ENCODE measurements at places on chromosomes 12 and 14.

DNA sequence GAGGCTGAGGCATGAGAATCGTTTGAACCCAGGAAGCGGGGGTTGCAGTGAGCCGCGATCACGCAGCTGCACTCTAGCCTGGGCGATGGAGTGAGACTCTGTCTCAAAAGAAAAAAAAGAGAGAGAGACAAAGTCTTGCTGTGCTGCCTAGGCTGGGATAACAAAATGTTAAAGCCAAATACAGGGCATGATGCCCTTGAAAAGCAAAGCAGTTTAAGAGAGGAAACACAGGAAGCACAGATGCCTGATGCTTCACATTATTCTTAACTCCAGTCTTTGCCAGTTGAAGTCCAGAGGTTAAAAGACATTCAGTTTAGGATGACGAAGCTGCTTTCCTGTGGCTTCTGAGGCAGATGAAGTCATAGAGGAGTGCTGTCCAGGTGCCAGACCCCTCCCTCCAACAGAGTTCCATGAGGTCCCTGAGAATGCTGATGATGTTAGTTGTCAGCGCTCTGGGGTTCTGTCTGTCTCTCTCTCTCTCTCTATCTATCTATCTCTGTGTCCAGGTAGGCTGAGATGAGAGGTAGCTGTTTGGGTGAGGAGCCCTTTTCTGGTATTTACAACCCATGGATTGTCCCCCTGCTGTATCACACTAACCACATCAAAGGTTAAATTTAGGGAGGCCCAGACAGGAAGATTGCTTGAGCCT lies 4.9 kb upstream of the MRPL52 start:
- peak; percentile 5 for DNase-seq

GRCh38 chr12:23827353-23827752 lies 122.1 kb downstream of the SOX5 start:
- no peak for DNase-seq

GRCh38 chr14:74213907-74214803 lies 25.1 kb upstream of the VSX2 start:
- no peak for DNase-seq

GRCh38 chr12:45933504-45933903 lies 56.9 kb downstream of the SCAF11 start:
- no peak for DNase-seq

DNA sequence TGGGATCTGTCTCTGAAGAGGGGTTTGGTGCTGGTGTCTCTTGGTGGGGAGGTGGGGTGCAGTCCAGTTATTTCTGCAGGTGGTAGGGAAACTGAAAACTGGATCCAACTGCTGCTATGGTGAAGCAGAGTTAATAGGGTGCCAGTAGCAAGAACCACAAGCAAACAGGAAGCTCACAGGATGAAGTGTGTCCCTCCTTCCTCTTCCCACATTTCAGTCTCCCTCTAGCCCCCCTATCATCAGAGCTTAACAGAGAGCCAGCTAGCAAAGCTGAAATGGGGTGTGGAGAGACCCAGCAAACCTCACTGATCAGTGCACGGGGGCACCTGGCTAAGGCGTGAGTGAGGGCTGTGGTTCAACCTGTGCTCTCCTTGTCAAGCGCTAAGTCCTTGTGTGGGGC lies 69.1 kb upstream of the C12orf71 start:
- no peak for DNase-seq

- DNase-seq, result no peak
Observed at GRCh38 chr14:78188882-78189281, 18.7 kb downstream of the NRXN3 start.

DNA sequence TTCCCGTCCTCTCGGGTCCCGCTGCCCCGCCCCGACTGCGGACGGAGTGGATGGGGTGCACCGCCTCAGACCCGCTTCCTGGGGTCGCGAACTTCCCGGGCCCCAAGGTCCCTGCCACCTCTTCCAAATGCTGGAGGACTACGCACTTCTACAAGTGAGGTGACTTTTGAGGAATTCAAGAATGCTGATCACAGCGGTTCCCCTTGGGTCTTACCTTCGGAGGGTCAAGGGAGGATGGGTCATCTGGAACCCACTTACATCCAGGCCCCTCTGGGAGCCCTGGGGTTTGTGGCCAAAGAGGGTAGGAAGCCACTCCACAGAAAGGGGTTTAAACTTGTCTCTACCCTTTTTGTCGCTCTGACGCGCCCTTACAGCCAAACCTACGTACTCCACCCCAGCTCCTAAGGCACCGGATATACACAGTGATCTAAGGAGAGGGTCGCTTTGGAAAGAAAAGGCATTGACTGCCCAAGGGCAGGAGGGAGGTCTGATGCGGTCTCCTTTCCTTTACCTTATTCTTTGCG lies 532 bp upstream of the PRKD1 start:
- no peak for DNase-seq

GRCh38 chr12:111715279-111715678 lies 29.4 kb downstream of the ACAD10 start:
- DNase-seq, result no peak

DNA sequence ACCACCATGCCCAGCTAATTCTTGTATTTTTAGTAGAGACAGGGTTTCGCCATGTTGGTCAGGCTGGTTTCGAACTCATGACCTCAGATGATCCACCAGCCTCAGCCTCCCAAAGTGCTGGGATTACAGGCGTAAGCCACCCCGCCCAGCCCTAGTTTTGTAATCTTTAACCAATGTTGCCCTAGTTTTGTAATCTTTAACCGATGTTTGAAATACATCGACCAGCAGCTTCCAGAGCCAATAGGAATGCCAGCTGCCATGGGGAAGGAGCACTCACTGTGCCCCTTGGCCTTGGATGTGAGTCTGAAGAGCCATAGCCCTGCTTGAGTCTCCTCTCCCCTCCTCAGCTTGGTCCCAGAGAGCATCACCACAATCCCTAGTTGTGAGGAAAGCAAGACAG lies 209.3 kb upstream of the RGS6 start:
- no peak for DNase-seq

GRCh38 chr14:57979376-57980048 lies 113.6 kb upstream of the SLC35F4 start:
- DNase-seq, result no peak

DNA sequence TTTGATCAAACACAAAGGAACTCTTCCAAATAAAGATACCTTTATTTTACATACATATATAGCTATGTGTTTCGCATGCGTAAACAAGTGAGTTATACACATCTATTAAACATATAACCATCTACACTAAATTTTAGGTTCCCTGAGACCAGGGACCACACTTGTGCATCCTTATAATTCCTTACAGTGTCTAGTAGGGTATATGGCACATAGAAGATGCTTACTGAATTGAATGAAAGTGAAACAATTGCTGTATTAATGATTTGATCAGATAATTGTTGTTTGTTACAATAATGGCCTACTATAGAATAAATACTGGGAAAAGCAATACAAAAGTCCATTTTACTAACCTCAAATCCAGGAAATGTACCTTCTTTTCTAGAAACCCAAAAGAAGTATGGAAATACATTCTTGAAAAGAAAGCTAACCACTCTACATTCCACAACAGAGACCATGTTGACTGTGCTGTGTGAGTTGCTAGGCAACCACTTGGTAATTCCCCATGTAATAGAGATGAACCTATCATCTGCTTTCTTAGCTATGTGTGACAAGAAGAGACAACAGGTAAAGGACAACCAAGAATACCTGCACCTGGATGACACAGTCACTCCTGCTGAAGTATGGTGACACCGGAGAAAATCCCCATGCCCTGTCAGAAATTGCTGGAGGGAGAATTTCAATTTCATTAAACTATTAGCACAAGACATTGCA lies 11.9 kb upstream of the CIPC start:
- DNase-seq, result no peak

- no peak for DNase-seq
Observed at GRCh38 chr12:27342536-27342935, 9.9 kb downstream of the BMAL2 start.

- no peak for DNase-seq
Observed at GRCh38 chr12:52726451-52726850, 23.1 kb upstream of the KRT77 start.

GRCh38 chr12:60805364-60805763 lies 1209.5 kb downstream of the SLC16A7 start:
- no peak for DNase-seq

DNA sequence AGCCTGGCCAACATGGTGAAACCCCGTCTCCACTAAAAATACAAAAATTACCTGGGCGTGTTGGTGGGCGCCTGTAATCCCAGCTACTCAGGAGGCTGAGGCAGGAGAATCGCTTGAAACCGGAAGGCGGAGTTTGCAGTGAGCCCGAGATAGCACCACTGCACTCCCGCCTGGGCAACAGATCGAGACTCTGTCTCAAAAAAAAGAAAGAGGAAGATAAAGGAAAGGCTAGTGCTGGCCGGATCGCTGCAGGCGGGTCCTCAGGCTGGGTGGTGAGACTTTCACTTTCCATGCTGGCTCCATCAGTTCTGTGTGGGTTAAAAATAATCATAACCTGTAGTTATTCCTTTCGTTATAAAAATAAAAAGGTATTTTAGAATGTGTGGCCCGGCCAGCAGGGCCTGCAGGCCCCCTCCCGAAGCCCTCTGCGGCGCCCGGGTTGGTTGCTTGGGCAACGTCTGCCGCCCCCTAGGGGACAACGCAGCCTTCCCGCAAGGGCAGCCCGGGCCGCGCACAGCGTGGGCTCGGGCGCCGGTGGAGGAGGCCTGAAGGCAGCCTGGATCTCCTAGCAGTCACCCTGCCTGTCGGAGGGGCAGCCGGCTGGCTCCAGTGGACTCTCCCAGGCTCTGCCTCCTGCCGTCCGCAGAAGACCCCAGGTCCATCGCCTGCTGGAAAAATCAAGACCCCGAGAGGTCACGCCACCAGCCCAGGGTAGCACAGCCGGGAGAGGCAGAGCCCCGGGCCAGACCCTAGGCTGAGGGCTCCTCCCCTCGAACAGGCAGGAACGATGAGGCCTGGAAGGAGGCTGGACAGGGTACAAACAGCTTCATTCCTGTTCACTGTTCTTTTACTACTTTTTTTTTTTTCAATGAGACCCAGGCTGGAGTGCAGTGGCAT lies 5.0 kb upstream of the SLC25A47 start:
- peak; percentile 72 for DNase-seq

- DNase-seq, result no peak
Observed at GRCh38 chr12:171743-172676, 41.9 kb downstream of the SLC6A12 start.

All from activated CD4-positive, alpha-beta T cell treated with anti-CD3 and anti-CD28 coated beads, Interleukin-2, amount 50 U/mL, for 16 hours (primary cell).